Left renal cortex interstitium (tissue), 4 donors: ENCODE measurements at places on chromosomes 5 and 9.

GRCh38 chr5:60843936-60844905 is at the start of gene ELOVL7:
ELOVL7 (minus strand) TSS chr5:60844269; CDS start chr5:60787397, 56,872 bp downstream.
- DNase-seq, result peak; percentile 59

- no peak for DNase-seq
Observed at GRCh38 chr9:74721696-74722660, 165.7 kb downstream of the TRPM6 start.

DNA sequence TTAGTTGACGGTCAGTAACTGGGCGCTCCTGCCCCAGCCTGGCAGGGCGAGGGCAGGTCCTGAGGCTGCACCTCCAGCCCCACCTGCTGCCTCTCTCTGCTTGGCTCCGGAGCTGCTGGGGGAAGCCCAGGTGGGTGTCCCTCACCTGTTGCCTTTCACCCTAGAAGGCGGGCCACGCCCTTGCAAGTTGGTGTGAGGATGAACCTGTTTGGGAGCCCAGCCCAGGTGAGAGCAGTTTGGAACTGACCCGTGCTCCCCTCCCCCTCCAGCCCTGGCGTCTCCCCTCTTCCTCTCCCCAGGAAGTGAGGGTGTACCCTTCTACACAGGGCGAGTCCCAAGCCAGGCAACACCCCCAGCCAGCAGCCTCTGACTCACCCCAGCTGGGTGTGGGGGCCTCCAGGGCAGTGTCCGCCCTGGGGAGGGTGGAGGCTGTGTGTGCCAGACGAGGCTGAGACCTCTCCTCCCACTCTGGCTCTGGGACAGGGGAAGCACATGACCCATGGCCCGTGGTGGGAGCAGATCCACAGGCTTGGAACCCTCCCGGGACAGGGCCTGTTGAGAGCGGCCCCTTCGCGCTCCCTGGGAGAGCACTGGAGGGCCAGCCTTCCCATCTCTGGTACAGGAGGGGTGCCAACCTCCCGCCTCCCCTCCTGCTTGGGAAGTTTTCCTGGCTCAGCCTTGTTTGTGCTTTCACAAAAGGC is 10.4 kb downstream of the LRRC8A start:
- no peak for DNase-seq

- DNase-seq, result no peak
Observed at GRCh38 chr9:126317513-126317912, 9.1 kb upstream of the MVB12B start.

DNA sequence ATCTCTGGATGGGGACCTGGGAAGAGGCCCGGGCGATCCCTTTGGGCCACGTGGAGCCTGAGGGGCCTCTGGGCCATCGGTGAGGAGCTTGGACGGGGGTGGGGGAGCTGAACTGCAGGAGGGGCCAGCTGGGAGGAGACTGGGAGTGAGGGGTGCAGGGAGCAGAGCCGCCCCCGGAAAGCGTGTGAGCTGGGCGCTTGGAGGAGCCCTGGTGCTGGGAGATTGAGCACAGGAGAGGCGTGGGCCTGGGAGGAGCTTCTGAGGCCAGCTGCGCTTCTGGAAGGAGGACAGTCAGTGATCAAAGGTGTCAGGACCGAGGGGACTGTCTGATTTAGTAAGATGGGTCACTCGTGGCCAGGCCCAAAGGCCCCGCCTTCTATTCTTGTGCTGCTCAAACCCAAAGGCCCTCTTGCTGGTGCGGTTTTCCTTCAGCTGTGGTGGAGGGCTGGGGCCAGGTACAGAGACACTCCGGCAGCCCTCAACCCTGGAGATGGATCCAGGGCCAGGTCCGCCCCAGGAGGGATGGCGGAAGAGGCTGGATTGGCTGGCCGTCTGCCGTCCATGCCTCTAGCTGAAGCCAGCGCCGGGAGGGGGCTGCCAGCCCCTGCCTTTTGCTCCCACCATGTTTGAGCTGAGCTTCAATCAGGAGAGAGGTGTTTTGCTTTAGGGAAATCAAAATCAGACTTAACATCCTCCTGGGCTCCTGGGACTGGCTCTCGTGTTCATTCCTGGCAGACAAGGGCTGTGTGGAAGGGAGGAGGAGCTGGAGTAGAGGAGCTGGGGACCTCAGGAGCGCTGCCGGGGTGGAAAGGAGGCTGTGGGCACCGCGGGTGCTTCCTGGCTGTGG is 21.6 kb downstream of the NCS1 start:
- no peak for DNase-seq

DNA sequence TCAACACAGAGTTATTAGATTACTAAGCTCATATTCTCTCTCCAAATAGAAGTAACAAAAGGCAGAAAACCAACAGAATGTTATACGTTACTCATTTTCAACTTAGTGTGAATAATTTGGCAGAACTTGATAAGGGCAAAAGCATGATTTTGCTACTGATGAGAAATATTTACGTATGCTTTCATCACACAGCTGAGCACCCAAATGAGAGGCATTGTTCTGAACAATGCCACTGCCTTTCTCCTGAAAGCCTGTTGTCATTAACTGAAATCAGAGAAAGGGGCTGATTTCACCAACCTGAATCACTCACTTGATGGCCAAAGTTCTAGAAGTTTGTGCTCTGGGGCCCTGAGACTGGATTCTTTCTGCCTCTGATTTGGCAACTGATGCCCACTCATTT is 367.5 kb upstream of the PTGER4 start:
- DNase-seq, result no peak
